ENCODE measurements at places on chromosomes 7 and 10.
A peak's percentile ranks its signal among the peaks of the same experiment; 100 is the strongest.

- DNase-seq = no peak
These were observed 85.5 kb downstream of the JCAD start for GRCh38 chr10:29973921-29974320.

GRCh38 chr7:17126413-17127268 is 171.8 kb upstream of the AHR start:
- no peak for DNase-seq

GRCh38 chr7:88311675-88312036 is 5.0 kb upstream of the STEAP4 start:
- no peak for DNase-seq

- no peak for DNase-seq
These were observed 615.0 kb upstream of the MBL2 start for GRCh38 chr10:53387562-53387961.

DNA sequence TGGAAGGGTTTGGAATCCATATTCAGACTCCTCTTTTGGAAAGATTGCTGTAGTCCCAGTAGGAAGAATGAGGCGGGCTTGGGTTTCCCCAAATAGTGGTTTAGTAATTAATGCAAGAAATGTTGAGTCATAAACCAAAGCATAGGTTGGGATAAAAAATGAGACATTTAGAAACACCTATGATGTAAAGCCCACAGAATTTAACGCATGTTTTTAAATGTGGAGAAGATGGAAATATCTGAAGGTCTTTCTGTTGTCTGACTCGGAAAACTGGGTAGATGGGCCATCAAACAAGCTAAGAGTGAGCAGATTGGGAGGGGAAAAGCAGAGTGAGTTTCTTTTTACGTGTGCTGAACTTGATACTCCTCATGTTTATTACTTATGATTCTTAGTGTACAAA is 62.2 kb downstream of the LANCL2 start:
- DNase-seq = no peak

- DNase-seq = no peak
These were observed 13.8 kb upstream of the INPP5A start for GRCh38 chr10:132523561-132524442.

- no peak for DNase-seq
These were observed at the start of gene ITIH5 for GRCh38 chr10:7666253-7667023. ITIH5 (minus strand) TSS chr10:7666966; CDS start chr10:7666892, 74 bp downstream.

DNA sequence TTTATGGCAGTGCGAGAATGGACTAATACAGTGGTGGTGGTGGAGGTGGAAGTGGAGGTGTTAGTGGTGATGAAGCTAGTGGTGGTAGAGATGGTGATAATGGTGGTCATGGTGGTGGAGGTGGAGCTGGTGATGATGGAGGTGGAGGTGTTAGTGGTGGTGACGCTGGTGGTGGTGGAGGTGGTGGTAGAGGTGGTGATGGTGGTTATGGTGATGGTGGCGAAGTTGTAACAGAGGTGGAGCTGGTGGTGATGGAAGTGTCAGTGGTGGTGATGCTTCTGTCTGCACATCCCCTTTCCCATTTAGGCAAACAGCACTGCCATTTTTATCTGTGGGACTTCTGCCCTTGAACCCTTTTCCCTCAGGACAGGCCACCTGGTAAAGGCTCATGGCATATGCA is 7.4 kb upstream of the PTPRN2 start:
- peak; percentile 100 for DNase-seq

GRCh38 chr7:149731207-149731955 is 42.0 kb downstream of the ZNF467 start:
- DNase-seq = no peak

DNA sequence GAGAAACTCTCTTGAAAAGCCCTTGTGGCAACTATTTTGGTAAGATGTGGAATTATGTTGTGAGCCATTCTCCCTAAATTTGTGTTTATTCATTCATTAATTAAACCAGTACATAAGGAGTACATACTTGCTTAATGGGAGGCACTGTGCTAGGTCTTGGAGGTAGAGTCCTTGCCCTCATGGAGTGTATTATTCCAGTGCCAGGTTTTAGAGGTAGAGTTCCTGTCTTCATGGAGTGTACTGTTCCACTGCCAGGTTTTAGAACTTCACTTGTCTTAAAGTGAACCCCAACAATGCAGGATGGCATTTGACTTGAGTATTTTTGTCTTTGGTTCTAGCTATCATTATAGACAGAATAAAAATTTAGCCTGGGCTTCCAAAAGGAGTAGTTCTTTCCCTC is 8.8 kb downstream of the MXI1 start:
- no peak for DNase-seq

GRCh38 chr10:73576178-73576889 is 14.8 kb downstream of the USP54 start:
- no peak for DNase-seq

- no peak for DNase-seq
These were observed 12.6 kb downstream of the HOXA4 start for GRCh38 chr7:27117887-27118491.

DNA sequence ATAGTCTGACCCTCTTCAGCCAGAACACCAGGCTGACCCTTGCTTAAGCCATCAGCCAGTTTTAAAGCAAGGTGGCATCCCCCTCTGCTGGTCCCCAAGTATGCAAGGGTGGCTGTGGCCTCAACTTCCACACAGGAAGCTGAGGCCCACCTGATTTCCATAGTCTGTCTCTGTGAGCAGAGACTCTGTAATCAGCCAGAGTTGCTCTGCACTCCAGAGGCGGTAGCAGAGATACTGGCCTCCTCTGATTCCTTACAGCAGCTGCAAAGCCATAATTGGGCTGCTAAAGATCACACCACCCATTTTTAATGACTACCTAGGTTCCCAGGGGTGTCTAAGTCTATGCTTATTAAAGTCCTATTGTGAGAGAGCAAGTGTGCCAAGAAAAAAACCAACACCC is 1.8 kb downstream of the PDAP1 start:
- no peak for DNase-seq

DNA sequence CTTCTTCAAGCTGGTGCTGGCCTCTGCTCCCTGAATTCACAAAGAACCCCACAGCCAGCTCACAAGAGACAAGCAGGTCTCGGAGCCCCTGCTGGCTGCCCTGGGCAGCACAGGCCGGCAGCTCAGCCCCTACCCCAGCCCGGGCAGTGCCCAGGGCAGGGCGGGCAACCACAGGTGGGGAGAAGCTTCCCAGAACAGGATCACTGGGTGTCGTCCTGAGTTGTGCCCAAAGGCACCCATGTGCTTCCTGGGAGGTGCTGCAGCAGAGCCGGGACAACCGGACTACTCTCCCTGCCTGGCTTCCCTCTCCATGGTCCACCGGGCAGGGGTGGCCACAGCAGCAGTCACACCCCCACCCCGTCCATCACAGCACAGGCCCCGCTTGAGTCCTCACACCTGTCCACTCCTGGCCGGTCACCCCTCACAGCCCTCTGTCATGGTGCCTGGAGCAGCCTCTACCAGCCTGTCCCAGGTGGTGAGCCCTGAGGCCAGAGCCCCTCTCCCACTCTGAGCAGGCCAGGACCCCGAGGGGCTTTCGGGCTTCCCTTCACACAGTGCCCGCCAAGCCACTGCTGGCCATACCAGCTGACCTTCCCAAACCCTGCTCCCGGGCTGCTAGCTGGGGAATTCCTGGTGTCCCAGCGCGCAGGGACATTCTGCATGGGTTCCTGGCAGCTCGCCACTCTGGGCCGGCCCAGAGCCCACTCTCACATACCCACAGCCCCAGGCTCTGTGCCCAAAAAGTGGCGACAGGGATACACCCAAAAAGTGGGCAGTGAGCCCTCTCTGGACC is 3.1 kb downstream of the RASGEF1A start:
- no peak for DNase-seq

- DNase-seq = no peak
These were observed 48.5 kb downstream of the ZNF467 start for GRCh38 chr7:149724661-149725425.

- DNase-seq = no peak
These were observed 164.1 kb downstream of the PTEN start for GRCh38 chr10:88027570-88027969.

All from vagina (tissue), 2 donors.